ENCODE measurements at places on chromosomes 4 and X. TPM values are rescaled to one million over a fixed set of nuclear protein-coding genes. Genes with fewer than 3 reads are reported as not detected.

The ADGRG2 gene
- total RNA-seq = not detected

The RIBC1 gene
- 0.43 TPM for total RNA-seq

The EFHC2 gene
- total RNA-seq = not detected

The MYOZ2 gene
- total RNA-seq = 0.24 TPM

The UGT2B17 gene
- not detected for total RNA-seq

The RAB39B gene
- total RNA-seq = 0.56 TPM

The TSPAN6 gene
- 54.1 TPM for total RNA-seq

The NEUROG2 gene
- total RNA-seq = 0.69 TPM

The AMBN gene
- total RNA-seq = 0.13 TPM

The SULT1B1 gene
- total RNA-seq = not detected

The FGFR3 gene
- 0.03 TPM for total RNA-seq

The FMR1NB gene
- total RNA-seq = not detected

The TCEAL4 gene
- 79.6 TPM for total RNA-seq

The IGFBP7 gene
- 210 TPM for total RNA-seq

The UGT8 gene
- total RNA-seq = 7.4 TPM

The ZNF157 gene
- not detected for total RNA-seq

The COL4A6 gene
- total RNA-seq = not detected

The RAB33A gene
- 0.18 TPM for total RNA-seq

Data from SK-MEL-5 (cell line).